ENCODE measurements at places on chromosomes 6 and 20. TPM values are rescaled to one million over a fixed set of nuclear protein-coding genes. Genes with fewer than 3 reads are reported as not detected.

- no peak for DNase-seq
Measured at GRCh38 chr20:53982624-53983023, 87.8 kb downstream of the BCAS1 start.

DNA sequence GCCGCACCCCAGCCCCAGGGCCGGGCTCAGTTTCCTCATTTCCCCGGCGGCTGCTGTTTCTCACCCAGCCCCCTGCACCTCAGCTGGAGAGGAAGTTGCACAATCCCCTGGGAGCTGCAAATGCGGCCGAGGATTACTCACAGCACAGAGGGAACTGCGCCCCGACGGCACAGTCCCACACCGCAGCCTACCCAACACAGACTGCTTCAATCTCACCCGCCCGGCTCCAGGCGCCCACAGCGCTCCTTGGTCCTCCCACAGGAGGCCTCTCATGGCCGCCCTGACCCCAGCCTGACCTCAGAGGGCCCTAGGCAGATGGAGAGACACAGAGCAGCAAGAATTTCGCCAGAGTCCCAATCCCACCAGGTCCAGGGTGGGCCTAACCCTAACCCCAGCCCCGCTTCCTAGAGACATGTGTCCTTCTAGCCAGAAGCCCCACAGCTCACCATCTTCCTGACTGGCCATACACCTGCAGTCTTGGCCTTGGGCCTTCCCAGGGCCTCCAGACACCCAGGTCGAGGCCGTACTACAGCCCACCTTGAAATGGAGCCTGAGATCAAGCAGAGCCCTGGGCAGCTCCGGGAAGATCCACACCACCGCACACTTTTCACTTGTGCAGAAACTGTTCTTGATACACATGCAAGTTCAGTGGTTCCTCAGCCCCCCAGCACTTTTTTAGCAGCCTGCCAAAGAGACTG is 11.7 kb downstream of the TFEB start:
- peak; percentile 51 for DNase-seq

- no peak for DNase-seq
Measured at GRCh38 chr20:38325167-38325566, 21.1 kb upstream of the LBP start.

DNA sequence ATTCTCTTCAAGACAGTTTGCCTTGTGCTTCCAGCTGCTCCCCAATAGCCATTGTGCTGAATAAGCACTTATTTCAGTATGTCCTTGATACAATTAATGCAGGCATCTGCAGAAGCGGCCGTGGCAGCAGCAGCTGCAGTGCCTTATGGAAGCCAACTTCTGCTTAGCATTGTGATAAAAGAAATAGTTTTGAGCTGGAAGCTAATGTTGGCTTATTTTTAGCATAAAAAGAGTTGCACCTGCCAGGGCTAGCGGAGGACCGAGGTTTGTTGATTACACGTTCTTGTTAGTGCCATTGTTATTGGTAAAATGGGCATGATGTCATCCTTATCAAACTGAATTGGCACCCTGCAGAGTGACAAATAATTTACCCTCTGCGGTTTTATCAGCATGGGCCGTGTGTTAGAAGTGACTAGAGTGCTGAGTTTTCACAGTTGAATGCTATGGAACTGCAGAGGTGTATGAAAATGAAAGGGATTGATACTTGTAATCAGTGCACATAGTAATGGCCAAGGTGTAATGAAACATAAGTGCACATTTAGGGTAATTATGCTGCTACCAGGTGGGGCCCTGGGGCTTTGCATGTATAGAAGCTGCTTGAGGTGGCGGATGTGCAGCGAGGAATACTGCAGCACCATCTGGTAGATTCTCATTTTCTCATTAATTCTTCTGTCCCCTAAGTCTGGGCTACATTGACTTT is 334.3 kb downstream of the CDKAL1 start:
- DNase-seq: no peak

DNA sequence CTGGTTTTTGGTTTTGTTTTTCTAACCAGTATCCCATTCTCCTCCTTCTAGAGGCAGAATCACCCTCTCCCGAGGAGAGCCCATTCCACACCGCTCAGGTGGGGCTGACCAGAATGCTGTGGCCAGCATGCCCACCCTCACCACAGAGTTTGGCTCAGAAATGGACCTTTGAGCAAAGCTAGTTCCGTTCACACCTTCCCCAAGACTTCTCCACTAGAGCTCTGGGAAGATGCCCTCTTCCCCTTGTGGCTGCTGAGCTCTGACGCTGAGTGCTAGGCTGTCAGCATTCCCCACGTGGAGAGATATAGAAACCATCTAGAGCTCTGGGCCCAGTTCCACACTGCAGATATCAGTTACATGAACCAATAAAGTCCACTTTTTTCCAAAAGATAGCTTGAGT is 7.9 kb downstream of the GPLD1 start:
- no peak for DNase-seq

GRCh38 chr6:47076422-47077344 is 34.6 kb upstream of the ADGRF1 start:
- peak; percentile 70 for DNase-seq

DNA sequence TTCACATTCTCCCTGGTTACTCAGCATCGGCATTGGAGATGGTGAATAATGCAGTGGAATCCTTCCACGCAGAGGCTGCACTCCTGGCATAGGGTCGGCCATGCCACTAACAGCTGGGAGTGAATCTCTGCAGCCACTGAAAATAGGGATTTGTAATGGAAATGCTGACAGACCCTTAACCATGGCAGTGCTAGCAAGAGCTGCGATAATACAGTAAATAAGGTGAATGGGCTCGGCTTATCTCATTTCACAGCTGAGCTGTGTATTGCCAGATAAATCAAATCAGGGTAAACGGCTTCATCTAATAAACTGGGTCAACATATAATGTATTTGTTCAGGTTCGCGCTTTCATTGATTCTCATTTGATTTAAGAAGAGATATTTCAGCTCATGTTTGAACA is 156.8 kb downstream of the SLC35B3 start:
- DNase-seq: no peak

DNA sequence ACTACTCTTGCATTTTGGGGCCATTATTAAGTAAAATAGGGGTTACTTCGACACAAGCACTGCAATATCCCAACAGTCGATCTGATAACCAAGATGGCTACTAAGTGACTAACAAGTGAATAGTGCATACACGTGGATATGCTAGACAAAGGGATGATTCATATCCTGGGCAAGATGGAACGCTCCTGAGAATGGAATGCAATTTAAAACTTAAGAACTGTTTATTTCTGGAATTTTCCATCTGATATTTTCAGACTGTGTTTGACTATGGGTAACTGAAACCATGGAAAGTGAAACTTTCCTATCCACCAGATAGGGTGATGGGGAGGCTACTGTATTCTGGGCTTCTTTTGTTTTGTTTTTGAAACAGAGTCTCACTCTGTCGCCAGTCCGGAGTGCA is 66.5 kb downstream of the ILRUN start:
- peak; percentile 31 for DNase-seq

- no peak for DNase-seq
Measured at GRCh38 chr6:139251691-139252390, 40.0 kb downstream of the TXLNB start.

GRCh38 chr20:62237801-62238568 is at the start of gene OSBPL2:
TSS of gene OSBPL2 (plus strand) at chr20:62238521. CDS start at chr20:62256185, 17,664 bp downstream.
- peak; percentile 100 for DNase-seq

The RWDD1 gene
- 15.4 TPM for total RNA-seq

The SNX21 gene
- total RNA-seq: 30.8 TPM

The E2F1 gene
- total RNA-seq: 86.2 TPM

The GSS gene
- 88.6 TPM for total RNA-seq

The PHACTR3 gene
- 0.26 TPM for total RNA-seq

The ISM1 gene
- not detected for total RNA-seq

The CCR6 gene
- 0.05 TPM for total RNA-seq

The CD109 gene
- total RNA-seq: not detected

The BPIFB4 gene
- total RNA-seq: not detected

The GRIK2 gene
- not detected for total RNA-seq

The SLC17A9 gene
- total RNA-seq: 127 TPM
